ENCODE measurements at places on chromosomes 12 and 14.
A peak's percentile ranks its signal among the peaks of the same experiment; 100 is the strongest.

DNA sequence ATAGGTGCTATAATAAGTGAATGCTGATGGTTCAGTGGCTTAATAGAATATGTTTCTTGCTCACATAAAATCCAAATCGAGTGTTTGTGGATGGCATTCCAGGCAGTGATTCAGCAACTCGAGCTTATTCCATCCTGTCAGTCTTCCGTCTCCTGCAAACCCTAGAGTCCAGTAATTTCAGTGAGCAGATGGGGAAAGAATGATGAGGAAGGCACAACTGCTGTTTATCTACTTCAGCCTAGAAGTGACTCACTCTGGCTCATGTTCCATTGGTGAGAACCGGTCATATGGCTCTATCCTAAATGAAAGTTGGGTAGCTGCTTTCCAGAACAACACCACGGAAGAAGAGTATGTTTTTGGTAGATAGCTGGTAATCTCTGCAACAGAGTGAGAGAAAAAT lies 421.8 kb upstream of the PDE3A start:
- DNase-seq, result no peak

- DNase-seq, result no peak
These were observed 34.7 kb downstream of the KICS2 start for GRCh38 chr12:64187370-64187769.

GRCh38 chr14:70468731-70469130 lies 16.8 kb downstream of the ADAM21 start:
- DNase-seq, result no peak

GRCh38 chr14:69543341-69544115 lies 31.1 kb downstream of the CCDC177 start:
- no peak for DNase-seq

- DNase-seq, result peak; percentile 40
These were observed 780 bp downstream of the TBC1D15 start for GRCh38 chr12:71840231-71840847.

DNA sequence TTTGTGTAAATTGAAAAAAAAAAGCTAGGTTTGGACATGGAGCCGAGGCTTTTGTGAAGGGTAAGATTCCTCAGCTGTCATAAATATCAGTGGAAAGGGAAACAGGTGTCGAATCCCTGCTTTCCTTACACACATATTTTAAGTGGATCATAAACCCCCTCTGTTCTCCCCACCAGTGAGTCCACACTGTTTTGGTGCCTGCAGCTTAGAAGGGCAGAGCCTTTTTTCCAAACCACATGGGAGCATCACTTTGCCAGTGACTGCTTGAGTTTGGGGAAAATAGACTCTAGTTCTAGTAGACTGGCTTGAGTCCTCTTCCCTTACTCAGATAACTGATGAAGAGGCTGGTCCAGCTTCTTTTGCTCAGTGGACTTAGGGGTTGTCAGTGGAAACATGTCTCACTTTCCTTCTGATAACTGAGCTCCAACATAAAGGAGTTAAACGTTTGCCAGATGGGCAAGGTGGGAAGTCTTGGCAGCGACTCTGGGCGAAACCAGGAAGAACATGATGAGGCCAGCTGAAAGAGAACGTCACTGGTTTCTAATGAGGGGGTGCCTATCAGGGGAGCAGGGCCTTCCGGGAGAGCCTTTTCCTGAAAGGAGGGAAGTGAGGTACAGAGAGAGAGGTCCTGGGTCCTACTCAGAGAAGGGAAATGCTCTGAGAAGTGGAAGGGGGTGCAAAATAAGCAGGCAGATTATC lies 168.1 kb upstream of the PARP11 start:
- no peak for DNase-seq

DNA sequence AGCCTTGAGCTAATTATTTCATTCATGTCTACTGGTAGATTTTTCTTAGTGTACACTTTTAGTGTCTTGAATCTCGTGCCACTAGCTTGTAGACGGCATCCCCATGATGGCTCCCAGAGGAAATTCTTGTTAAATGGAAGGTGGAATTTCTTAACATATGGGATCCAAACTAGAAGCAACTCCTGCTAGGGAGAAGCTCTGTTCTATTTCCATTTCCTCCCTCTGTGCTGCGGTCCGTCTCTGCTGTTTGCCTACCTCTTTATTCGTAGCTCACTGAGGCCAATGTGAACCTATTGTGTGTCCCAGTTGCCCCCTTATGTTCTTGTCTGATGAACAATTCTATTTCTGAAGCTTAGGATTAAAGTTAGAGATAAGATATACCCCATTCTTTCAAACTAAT lies 588 bp downstream of the PIK3C2G start:
- DNase-seq, result no peak

GRCh38 chr12:75881920-75882319 lies 149.7 kb downstream of the PHLDA1 start:
- DNase-seq, result no peak

GRCh38 chr14:85764822-85765221 lies 234.9 kb downstream of the FLRT2 start:
- DNase-seq, result no peak

- no peak for DNase-seq
These were observed 106.8 kb downstream of the PHETA1 start for GRCh38 chr12:111261911-111262676.

GRCh38 chr12:104458694-104459367 lies 2.1 kb downstream of the CHST11 start:
- DNase-seq, result peak; percentile 50

DNA sequence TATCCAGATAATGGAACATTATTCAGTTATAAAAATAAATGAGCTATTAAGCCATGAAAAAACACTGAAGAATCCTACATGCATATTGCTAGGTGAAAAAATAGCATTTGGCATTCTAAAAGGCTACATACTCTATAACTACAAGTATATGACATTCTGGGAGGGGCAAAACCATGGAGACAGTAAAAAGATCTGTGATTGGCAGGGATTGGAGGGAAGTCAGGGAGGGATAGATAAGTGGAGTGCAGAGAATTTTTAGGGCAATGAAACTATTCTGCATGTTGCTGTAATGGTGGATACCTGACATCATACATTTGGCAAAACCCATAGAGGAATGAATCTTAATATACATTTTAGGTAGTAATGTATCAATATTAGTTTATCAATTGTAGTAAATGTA lies 63.1 kb upstream of the SLC38A2 start:
- no peak for DNase-seq

- DNase-seq, result no peak
These were observed 22.5 kb downstream of the YBX3 start for GRCh38 chr12:10700581-10700980.

- DNase-seq, result no peak
These were observed 312.9 kb downstream of the MED13L start for GRCh38 chr12:115964626-115965025.

- no peak for DNase-seq
These were observed 23.2 kb downstream of the CLIP1 start for GRCh38 chr12:122399254-122399591.
